Right ventricle myocardium inferior (tissue), 1 donor: ENCODE measurements at places on chromosomes 2 and 18.

DNA sequence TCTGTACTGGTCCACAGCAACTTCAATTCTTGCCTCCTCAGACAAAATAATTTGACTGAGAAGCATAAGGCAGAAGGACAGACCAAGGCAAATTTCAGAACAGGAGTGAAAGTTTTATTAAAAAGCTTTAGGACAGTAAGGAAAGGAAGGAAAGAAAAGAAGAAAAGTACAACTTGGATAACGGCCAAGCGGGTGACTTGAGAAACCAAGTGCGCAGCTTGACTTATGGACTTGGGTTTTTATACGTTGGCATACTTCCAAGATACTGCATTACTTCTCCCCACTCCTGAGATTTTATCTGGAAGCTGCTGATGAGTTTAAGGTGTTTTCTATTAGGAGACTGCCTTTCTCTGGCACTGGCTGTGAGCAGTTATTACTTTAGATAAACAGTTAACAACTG lies 64.7 kb downstream of the CCDC178 start:
- no peak for DNase-seq

DNA sequence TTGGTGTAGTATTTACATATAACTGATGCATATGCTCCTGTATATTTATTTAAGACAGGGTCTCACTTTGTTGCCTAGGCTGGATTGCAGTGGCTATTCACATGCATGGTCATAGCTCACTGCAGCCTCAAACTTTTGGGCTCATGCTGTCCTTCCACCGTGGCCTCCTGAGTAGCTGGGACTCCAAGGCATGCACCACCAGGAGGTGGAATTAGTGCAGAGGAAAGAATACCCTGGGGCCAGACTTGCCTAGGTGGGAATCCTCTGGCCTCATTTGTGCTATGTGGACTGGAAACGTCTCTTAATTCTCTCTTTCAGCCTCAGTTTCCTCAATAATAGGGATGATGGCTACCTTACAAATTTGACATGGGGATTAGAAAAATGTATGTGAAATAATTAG lies 2.3 kb downstream of the CEP192 start:
- no peak for DNase-seq

DNA sequence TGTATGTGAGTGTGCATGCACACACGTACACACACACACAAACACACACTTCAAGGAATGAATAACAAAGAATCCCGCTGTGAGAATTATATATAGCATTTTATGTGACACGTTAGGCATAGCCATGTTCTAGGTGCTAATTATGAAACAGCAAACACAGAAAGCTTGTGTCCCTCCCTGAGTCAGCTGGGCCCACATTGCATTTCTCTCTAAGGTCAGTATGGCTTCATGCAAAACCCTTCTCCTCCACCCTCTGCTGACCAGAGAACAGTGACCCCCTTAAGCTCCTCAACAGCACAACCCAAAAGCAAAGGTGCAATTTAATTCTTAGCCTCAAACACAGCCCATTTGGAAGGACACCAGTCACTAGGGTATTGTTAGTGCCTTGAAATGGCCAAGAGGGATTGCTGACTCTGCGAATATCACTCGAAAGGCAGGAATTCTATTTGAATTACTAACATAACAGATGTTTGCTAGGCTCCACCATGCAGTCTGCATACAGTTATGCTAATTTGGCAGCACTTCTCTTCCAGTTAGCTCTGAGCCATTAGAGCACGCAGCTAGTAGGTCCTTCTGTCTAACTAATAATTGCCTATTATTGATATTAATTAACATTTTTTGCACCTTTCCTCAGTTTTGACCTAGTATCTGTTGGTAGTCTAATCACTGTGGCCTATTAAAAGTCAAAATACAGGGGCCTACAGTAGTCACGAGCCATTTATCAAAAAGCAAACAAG lies 149.0 kb downstream of the LNPK start:
- DNase-seq: no peak

- no peak for DNase-seq
These were observed 43.3 kb downstream of the COPS8 start for GRCh38 chr2:237128845-237129592.

DNA sequence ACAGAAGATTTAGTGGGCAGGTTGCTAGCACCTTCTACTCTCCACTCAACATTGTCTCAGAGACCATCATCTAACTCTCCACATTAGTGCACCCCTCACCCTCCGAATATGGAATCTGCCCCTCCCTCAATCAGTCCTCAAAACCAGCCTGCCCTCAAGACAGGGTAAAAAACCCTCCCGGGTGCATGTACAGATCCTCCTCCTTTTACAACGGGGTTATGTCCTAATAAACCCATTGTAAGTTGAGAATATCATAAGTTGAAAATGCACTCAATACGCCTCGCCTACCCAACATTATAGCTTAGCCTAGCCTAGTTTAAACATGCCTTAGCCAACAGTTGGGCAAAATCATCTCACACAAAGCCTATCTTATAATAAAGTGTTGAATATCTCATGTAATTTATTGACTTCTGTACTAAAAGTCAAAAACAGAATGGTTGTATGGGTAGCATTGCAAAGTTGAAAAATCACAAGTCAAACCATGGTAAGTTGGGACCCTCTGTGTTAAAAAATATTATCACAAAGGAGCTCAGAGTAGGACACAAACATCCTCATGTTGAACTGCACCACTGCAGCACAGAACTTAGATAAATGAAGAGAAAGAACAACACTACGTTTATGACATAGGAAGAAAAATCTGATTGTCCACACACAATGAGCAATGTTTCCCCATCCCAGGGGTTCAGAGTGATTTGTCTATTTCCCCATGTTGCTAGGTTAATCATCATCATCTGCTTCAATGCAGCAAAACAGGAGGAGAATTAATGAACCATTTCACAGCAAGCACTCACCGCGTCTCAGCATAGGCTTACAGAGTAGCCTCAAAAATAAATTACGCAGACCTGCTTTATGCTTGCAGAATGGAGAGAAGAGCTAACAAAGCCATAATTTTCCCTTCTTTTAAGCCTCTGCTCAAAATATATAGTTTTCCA lies 184.1 kb upstream of the ARL4C start:
- DNase-seq: no peak

- DNase-seq: no peak
These were observed 4.0 kb downstream of the C2orf74 start for GRCh38 chr2:61165946-61166345.

GRCh38 chr2:88018909-88019308 lies 2.6 kb upstream of the RNU2-63P start:
- DNase-seq: no peak

- no peak for DNase-seq
These were observed 308.1 kb downstream of the OSR1 start for GRCh38 chr2:19050354-19050753.

DNA sequence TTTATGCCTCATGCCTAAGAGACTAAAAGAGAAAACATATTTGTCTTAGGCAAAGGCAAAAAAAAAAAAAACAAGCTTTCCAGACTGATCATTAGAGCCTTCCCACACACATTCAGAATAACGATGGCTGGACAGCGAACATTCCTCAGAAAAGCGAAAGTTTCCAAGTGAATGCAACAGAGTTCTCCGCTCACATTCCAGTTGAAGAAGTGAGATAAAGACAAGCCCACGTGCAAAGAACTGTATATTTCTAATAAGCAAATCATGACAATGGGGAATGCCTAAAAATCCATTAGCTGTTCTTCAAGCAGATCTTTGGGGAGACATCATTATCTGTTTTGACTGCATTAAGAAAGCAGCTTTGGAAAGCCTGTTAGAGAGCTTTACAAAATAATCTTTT lies 347.9 kb downstream of the METTL4 start:
- DNase-seq: no peak

DNA sequence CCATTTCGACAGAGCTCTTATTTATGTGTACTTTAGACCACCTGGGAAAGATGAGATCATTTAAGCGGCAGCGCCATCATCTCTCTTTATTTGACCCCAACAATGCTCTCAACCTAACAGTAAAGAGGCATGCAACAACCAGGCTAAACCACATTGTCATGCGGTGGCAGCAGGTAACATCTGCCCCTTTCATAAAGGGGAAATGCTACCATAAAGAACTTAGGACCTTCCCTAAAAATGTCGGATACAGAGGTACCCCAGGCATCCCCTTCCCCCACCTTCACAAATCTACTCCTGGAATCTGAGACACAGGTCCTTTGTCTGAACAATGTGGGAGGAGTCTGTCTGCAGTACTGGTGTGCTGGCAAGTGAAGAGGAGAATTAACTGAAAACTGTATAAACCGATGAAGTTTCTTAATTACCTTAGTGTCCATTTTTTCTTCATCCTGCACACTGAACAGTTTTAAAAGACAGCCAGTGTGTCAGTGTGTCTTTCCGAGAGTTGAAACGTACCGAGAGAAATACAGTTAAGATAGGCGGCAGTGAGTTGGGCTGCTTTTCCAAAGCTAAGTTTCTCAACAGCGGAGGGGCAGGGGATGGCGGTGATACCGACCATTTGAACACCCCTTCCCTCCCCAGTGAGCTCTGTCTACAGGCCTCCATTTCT lies 1.9 kb downstream of the MEX3C start:
- DNase-seq: no peak

- no peak for DNase-seq
These were observed 95.9 kb downstream of the NEB start for GRCh38 chr2:151638191-151638933.

- DNase-seq: no peak
These were observed 189.3 kb downstream of the ANAPC1 start for GRCh38 chr2:111694700-111695101.

- no peak for DNase-seq
These were observed 5.0 kb downstream of the B3GNT2 start for GRCh38 chr2:62200868-62201267.

DNA sequence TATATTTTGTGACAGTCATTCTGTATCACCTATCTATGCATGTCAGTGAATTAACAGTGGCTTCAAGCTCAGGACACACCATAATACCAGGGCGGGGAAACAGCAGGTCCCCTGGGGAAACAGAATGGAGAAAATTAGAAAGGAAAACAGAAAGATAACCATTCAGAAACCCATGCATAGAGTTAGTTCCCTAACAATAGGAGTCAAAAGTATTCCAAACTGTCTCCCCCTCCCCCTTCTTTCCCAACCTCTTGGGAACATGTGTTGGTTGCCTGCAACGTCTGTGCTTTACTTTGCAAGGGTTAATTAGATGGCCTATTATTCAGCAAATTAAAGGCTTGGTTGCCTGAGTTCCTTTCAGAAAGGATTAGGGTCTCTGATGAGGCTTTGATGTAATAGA lies 176.4 kb downstream of the MYO3B start:
- no peak for DNase-seq

DNA sequence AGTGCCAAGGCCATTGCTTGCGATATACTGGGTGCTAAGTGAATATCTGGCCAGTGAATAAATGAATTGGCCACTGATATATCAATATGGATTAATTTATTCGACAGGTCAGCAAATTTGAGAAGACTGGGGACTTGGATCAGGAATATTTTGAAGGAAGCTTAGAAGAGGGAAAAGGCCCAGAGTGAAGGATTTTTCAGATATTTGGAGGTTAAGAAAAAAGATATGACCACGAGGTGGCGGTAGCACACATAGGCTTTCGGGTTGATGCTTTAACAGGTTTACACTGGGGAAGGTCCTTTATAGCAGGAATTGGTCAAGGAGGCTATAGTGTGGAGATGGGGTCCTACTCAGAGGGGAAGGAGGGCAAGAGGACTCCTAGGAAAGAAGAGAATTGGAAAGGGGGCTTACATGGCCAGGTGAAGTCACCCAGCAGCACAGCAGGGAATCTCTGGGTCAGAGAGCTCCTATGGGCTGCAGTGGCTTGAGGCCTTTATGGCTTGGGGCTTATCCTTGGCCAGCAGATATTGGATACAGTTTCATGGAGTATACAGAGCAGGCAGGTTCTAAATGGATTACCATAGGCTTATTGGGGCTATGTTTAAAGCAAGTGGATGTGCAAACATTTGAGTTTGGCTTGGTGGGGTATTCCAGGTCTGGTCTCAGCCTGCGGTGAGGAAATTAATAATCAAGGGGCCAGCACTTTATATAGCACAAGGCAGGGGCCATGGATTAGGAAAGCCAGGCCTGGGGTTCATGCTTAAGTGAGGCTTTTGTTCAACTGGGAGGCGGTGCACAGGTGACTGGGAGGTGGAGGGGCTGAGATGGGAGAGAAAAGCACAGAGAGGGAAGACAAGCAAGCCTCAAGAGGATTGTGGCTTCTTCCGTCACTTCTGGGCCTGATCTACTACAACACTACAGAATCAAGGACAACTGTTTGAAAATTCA lies 9.7 kb downstream of the IL1RN start:
- DNase-seq: no peak

DNA sequence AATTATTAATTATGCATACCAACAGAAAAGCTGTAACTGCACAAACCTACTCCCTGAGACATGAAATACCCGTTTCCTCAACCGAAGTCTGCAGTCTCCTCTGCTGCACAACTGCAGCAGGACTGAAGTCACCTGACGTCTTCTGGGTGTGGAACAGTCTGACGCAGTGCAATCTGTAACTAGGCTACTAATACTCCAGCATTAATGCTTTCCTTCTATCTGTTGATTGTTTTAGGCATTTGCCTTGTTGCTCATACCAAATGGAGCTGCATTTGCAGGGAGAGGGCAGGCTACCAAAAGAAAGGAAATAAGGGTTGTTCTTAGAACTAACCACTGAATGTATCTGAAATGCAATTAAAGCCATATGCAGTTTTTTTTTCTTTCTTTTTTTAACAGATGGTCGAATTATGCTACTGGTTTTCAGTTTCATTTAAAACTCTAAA lies 40.1 kb downstream of the RTN4 start:
- no peak for DNase-seq
